ENCODE measurements at places on chromosomes 6 and 20.

- DNase-seq, result no peak
Measured at GRCh38 chr6:26459023-26459810, 1.5 kb downstream of the BTN2A1 start.

DNA sequence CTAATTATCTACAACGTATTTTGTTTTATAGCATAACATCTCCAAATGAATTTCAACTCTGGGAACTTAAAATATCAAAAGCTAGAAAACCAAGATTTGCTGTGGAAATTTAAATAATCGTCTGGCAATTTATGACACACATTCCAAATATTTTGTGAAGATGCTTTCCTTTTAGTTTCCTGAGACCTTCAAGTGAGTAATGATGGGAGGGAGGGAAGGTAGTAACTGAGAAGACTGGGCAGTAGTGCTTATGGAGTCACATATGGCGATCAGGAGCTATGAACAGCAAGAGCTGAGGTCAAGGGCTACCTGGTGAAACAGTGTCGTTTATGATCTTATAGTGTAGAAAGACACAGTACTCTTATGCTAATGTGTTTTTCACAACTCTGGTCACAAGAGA lies 178.2 kb upstream of the THEMIS start:
- no peak for DNase-seq

DNA sequence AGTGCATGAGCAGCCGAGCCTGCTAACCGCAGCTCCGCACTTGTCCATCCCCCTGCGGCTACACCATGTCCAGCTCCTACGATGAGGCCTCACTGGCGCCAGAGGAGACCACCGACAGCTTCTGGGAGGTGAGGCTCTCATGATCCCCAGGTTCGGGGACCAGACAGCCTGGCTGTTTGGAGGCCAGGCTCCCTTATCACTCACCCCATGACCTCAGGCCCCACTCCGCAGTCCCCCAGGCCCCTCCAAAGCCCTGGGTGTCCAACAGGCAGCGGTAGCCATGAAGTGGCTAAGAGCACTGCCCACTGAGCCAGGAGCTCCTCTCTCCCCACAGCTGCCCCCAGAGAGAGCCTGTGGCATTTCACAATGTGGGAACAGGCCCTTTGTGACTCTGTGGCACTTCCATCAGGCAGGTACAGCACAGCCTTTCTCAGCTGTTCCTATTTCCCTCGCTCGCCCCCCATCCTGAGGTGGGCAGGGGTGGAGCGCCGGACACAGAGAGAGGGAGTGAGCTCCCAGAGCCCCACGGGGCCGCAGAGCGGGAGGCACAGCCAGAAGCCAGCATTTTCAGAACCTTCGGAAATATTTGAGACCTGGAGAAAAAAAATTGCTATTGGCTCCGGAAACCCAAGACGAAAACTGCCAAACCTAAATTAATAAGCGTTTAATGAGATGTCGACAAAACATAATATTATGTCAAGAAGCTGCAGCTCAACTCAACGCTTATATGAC lies 29.7 kb downstream of the SPDEF start:
- DNase-seq, result no peak

DNA sequence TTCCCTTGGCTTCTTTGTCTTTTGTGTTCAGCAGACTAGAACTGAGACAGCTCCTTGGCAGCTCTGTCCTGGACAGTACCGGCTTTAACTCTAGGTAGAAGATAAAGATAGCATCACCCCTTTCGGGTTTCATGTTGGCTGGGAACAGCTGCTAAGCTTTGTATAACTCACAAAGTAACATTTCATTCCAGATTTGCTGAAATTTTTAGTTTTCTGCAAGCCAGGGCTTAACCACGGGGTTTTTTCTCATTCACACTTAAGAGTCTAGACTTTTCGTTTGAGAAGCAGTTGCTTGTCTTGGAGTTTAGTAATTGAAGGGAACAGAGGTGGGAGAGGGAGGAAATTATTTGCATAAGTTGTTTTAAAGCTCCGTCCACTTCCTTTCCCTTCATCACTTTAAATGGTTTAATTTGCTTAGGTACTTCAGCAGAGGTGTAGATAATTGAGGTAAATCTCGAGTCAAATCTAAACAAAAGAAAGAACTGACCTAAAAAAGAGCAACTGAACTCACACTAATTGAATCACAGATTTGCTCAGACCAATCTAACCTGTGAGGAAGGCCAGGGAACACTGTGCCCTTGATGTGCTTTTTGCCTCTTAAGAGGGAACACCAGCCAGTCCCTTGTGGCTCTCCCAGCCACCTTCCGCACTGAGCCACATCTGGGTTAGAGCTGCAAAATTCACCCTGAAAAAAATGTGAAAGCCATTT lies 48.3 kb downstream of the RREB1 start:
- no peak for DNase-seq

DNA sequence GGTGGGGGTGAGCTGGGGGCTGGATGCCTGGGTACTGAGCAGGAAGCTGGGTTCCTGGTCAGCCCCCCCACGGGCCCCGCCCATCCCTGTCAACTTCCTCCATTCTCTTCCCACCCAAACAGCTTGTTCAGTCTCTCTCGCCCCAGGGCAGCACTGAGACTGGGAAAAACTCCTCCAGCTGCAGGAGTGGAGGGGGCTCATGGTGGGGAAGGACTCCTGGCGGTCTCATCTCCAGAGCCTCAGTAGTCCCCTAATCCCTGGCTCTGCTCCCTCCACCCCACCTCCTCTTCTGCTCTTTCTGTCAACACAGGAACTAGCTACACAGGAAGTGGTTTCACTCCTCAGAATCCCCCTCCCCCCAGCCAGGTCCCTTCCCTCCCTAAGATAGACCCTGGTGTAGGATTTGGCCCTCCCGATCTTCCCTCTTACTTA lies at the start of gene GPSM3:
Gene GPSM3, minus strand, starts transcription at position 36 of the 432 bp plus-strand sequence. CDS start 130 bp downstream, outside the sequence.
- no peak for DNase-seq

- DNase-seq, result no peak
Measured at GRCh38 chr6:67642582-67642981, 992.5 kb upstream of the ADGRB3 start.

GRCh38 chr6:93307505-93308409 lies 111.6 kb downstream of the EPHA7 start:
- DNase-seq, result no peak

DNA sequence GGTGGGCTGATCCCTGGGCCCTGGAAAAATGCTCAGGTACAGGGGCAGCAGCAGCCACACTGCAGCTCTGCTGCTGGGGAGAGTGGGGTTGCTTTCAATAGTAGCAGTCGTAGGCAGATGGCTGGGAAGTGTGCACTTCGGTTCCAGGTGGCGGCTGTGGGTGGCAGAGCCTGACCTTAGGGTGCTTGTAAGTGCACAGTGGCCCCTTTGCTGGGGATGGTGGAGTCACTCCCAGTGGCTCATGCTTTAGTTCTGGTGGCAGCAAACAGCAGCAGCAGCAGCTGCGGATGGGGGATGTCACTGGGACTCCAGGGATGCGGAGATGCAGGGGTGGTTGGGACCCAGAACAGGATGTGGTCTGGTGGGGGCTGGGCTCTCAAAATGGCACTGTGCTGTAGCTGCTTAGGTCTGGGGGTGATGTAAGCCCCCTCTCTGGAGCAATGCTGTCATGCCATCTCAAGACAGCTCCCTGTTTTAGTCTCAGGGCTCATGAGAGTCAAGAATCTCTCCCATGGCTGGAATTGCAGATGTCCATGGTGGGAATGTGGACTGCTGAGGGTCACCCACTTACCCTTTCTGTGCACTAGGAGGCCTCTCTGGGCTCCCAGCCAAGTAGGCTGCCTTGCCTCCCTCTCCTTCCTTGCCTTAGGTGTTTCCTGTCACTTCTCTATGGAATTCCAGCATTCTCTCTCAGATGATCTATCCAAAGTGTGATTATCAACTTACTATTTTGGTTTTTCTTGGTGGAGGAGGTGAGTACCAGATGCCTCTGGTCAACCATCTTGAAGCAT lies 146.7 kb upstream of the SLC22A23 start:
- DNase-seq, result peak; percentile 44

DNA sequence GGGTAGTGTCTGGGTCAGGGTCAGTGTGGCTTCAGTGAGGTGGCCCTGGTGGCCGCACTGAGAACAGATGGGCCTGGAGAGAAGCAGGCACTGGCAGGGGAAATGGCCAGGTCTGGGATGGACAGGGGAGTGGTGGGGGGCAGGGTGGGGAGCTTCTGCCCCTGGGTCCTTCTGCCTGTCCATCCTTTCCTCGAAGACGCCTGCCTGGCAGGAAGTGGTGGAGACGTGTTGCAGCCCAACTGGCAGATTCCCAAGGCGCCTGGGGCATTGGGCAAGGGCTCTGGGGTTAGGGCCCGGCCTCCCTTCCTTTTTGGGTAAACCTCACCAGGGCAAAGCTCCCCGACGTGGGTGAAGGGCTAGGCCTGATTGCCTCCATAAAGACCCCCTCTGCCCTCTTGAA lies 10.4 kb downstream of the SRC start:
- DNase-seq, result no peak

GRCh38 chr6:128478230-128479047 lies 42.0 kb downstream of the PTPRK start:
- DNase-seq, result no peak

GRCh38 chr6:141463237-141463977 lies 669.3 kb upstream of the GJE1 start:
- DNase-seq, result no peak

DNA sequence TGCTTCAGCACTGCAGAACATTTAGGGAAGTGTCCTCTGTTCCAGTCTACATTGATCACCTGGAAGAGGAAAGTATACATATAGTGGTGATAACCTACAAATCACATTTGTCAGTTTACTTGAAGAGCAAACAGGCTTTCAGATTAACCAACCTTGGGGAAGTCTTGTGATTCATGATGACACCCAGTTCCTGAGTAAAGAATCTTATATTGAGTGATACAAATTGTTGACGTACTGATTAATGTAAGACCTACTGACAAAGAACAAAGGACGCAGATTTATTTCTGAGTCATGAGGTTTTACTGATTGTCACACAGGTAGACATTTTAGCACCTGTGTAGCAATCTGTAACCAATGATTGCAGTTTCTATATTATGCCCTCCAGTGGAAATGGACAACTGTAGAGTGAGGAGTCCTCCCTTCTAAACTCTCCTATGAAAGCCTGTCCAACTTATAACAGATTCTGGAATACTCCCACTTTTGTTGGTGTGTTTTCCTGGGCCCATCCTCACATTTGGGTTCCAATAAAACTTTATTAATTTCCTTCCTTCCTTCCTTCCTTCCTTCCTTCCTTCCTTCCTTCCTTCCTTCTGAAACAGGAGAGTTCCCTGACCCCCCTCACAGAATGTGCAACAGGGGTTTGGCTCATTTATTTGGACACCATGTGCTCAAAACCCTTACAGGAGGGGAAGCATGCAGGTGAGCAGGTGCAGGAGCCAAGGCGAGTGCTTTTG lies 113.5 kb downstream of the SLC35B3 start:
- DNase-seq, result no peak

DNA sequence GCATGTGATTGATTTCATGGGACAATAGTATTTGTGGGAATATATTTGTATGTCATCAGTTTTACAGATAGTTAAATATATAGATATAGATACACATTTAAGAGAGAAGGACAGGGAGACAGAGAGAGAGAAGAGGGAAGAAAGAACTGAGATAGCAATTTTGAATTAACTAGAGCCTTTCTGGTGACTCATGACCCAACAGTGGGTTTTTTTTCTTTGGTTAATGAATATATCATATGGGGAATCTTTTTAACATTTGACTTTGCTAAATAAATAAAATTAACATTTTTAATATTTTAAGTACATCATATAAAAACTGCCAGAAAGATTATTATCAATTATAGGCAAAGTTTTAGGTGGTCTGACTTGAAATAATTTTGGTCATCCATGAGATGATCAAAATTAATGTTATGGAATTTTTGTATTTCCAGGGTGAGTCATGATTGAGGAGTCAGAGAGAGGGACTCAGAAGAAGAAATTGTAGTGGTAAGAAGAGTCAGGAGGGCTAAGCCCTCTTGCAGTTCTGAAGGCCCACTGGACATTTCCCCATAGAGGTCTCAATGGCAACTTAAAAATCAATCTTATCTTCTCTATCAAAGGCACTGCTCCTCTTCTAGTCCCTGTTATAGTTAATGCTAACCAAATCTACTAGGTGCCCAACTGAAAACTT lies 508.1 kb upstream of the MAP3K7 start:
- no peak for DNase-seq

GRCh38 chr20:40305303-40305702 lies 383.7 kb downstream of the MAFB start:
- no peak for DNase-seq

DNA sequence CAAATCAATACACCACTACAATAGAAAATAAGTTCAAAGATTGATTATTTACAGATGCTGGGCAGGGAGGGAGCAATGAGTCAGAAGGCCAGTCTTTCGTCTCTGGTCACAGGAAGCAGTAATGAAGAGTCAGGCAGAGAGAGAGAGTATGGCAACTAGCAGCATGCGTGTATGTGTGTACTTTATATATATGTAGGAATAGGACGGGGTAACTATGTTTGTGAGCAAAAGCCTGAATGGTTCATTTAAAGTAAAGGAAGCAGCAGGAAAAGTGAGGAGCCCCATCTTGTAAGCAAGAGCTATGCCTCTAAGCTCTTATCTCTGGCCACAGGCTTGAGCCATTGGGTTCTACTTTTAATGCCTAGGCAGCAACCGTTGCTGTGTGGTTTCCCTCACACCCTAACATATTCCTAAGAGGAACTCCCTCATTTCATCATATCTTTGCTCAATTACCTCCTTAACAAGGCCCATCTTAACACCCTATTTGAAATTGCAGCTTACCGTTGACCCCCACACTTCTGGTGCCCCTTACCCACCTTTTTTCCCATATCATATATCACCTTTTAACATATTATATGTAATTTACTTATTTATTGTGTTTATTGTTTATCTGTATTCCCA lies 66.6 kb downstream of the AFG1L start:
- no peak for DNase-seq

- no peak for DNase-seq
Measured at GRCh38 chr20:15759594-15759993, 813.7 kb downstream of the KIF16B start.

All from vagina (tissue), 2 donors.